ENCODE measurements at places on chromosomes 1 and 21. TPM values are rescaled to one million over a fixed set of nuclear protein-coding genes. Genes with fewer than 3 reads are reported as not detected.

DNA sequence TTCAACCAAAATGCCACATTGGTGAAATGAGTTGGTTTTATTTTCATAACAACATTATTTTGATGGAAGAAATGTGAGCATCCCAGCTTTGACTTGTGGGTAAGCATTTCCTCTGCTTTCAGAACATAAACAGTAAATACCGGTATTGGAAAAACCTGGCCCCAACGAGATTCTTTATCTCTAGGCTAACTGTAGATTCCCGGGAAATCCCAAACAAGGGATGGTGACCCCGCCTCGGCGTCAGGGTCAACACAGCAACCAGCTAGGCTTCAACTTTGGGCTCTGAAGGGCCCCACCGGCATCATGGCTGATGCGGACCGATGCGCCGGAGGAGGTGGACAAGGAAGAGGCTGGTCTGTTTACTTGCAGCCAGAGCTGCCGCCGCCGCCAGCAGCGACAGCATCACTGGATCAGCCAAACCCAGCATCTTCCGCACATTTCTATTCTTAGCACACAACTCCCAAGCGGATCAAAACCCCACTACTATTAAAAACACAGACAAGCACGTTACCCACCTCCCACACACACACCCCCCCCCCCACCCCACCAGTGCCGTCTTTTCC, 1.1 kb downstream of the AKT3 start:
- DNase-seq, result peak; percentile 71

The OR2T33 gene
- not detected for total RNA-seq

DNA sequence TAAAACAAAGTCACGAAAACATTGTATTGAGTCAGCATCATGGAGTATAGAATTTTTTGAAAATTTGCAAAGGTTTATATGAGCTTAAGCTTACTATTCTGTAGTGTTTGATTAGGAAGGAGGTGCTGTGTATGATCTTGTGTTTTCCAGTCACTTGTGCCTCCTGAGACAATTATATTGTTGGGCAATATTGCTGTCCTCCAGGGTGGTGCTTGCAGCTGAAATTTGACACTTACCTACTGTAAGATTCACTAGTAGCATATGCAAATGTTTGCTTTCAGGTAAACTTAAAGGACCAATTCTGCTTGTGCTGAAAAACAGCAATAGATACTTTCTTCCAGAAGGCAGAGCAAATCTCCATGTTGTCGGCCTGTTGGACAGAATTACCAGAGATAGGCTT, 268.0 kb downstream of the TGFB2 start:
- no peak for DNase-seq

DNA sequence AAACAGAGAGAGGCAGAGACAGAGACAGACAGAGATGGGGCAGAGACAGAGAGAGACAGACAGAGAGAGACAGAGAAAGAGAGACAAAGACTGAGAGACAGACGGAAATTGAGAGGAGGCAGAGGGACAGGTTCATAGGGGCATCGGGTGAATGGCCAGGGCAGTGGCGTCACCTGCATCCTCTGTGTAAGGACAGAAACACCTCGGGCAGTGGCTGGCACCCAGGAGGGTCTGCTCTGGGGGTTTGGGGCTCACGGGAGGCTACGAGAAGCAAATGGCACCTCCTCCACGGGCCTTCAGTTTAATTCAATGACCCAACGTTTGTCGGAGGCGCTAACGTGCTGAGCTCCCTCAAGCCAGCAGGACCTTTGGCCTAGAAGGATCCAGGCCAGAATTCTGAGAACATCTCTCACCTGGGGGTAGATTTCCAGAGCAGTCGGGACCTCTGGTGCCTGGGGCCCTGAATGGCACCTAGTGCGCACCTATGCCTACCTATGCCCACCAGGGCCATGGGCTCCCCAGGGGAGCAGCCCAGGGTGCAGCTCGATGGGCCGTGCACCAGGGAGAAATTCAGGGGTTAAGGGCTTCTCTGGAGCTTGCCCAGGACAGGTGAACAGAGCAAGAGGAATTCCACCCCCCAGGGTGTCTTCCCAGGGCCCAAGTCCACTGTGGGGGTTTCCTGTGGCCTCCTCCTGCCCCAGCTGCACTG, 20.6 kb upstream of the PTTG1IP start:
- DNase-seq, result no peak
